GM23338 (cell line): ENCODE measurements at places on chromosomes 2 and 18.

DNA sequence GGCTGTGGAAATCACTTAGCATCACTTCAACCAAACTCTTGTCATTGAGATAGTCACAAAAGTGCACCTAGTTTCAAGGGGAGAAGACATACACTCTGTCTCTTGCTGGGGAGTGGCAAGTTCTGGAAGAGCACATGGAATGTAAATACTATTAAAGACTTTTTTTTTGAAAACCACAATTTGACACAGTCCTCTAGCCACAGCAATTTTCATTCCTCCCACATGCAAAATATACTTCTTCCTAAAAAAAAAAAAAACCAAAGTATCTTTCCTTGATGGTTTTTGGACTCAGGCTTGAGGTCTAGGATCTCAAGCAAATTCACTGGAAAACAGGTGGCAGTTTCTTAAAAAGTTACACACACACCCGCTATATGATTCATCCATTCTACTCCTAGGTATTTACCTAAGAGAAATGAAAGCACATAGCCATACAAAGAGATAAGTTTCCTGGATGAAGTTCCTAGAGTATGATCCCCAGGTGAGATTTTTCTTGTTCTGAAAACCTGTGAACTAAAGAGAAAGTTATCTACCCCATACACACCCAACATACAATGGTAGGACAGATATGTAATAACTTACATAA, 295.8 kb downstream of the SP3 start:
- DNase-seq = no peak

DNA sequence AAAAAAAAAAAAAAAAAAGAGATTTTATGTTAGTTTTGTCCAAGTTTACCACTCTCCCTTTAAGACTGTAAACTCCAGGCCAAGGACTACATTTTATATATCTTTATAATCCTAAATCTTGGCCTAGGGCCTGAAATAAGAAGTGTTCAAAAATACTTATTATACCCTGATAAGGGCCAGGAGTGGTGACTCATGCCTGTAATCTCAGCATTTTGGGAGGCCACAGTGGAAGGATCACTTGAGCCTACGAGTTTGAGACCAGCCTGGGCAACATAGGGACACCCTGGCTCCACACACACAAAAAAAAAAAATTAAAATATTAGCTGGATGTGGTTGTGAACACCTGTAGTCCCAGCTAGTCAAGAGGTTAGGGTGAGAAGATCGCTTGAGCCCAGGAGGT, 12.7 kb downstream of the TRIP12 start:
- no peak for DNase-seq

GRCh38 chr2:20852139-20852538, 29.2 kb upstream of the LDAH start:
- DNase-seq = no peak

GRCh38 chr18:23151414-23152099, 16.3 kb downstream of the CABLES1 start:
- DNase-seq = no peak

- no peak for DNase-seq
These were observed 117.7 kb upstream of the MCFD2 start for GRCh38 chr2:47033102-47033880.

DNA sequence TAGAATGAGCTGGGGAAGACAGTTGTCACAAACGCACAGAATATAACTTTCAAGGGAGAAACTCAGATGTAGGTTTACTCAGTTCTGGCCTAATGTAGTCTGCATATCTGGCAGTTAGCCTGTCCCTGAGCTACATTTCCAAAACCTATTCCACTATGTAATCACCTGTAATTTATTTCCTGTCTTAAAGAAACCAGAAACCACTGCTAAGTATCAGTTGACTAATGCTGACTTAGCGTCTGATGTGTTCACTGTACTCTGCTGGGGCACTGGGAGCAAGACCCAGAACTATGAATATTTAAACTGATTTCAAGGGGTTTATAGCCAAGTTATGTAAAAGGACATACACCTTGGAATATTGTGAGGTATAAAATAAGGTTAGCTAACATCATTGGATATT, 1995.2 kb upstream of the PIK3C3 start:
- DNase-seq = no peak

DNA sequence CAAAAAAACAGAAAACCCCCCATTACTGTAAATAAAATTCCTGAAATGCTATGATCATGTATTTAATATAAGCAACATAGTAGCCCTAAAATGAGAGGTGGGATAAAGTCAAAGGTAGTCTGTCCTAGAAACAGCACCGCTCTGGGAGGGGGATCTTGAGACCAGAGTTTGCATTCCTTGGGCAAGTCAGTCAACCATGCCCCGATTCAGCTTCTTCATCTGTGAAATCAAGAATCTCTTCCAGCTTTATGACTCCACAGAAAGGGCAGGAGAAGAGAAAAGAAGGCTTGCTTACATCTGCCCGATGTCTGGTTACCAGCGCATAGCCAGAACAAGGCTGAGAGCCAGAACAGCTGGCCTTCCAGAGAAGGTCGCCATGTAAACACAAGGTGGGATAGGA, 2.1 kb upstream of the FBLN7 start:
- DNase-seq = no peak

DNA sequence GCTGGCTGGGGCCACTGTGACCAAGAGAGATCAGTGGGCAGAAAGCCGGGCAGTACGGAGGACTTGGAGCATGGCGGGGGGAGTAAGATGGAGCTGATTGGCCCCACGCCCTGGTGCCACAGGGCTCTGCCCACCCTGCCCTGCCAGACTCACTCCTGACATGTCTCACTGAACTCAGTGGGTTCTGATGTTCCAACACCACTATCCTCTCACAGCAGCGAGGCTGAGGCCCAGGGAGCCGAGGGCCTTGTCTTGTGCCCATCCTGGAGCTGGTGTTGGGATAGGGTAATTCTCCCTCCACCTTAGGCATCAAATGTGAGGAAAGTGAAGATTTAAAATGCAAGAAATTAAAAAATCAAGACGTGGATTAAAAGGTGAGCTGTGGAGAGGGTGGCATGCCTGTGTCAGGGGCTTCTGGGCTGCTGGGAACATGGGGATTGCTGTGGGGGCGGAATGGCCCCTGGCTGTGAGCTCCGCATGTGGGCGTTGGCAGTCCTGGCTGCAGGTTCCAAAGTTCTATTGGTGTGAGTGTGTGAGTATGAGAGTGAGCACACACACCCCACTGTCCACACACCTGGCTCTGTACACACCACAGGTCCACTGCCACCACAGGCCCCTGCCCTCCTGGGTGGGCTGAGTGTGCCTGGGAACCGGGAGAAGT, 283.5 kb upstream of the HS6ST1 start:
- no peak for DNase-seq

GRCh38 chr18:70450426-70451253, 161.8 kb downstream of the SOCS6 start:
- DNase-seq = peak; percentile 41

DNA sequence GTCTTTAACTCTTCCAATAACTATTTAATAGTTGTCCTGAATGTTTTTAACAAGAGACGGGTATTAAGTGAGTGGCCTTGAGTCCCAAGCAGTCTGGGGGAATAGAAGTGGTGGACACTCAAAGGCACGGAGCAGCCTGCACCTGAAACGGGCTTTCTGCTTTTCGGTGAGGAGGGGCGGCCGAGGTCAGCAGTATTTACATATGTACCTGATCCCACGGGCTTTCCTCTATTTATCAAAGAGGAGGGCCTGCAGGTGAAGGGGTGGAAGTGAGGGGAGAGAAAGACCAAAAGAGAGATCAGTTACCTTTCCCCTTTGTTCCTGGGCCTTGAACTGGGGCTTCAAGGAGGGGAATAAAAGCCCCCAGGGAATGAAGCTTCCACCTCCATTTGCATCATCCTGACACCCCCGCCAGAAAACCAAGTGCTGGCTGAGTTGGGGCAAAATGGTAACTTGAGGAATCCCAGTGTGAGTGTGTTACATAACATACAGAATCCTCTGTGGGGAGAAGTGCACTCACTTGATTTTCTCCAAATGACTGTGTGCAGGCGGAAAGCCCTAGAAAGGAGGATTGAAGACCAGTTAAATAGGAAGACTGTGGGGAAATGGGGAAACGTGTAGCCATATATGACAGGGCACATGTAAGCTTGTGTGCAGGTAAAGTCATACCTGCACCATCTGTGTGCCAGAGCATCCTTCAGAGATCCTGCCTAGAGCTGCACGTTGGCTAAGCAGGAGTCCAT, 12.4 kb downstream of the POU3F3 start:
- DNase-seq = peak; percentile 62

DNA sequence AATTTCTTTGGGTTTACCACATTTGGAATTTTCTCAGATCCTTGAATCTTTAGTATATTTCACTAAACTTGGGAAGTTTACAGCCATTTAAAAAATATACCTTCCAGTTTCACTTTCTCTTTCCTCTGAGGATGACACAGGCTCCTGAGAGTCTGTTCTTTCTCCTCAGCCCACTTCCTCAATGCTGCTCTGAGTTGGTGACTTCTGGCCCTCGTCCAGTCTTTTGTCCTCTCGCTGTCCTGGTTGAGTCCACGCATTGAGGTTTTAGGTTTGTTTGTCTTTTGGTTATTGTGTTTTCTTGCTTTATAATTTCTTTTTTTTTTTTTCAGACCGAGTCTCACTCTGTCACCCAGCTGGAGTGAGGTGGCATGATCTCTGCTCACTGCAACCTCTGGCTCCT, 40.7 kb upstream of the GALR1 start:
- DNase-seq = no peak

GRCh38 chr2:36235882-36236281, 119.7 kb upstream of the CRIM1 start:
- no peak for DNase-seq

GRCh38 chr2:108936076-108936864, 52.8 kb downstream of the EDAR start:
- no peak for DNase-seq

DNA sequence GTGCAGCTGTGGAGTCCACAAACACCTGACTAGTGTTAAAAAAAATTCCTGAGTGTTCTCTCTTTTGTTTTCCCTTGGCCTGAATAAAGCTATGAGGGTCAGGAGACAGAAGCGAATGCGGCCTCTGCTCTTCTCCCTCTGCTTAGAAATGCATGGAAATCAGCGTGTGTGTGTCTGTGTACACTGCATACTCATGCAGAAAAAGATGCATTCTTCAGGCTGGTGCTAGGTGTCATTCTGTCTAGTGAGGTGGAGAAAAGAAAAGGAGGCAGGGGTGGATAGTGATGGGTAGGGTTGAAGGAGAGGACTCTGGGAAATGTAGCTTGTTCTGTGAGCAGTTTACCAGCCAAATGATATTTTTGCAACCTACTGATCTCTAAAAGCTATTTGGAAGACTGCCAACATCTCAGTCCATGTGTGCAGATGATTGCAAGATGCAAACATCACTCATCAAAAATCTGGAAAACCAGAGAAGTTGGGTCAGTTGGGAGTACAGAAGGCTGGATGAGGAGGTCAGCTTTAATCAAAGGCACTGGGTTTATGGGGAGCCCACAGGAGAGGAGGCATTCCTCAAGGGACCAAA, 177.7 kb downstream of the INSIG2 start:
- no peak for DNase-seq

DNA sequence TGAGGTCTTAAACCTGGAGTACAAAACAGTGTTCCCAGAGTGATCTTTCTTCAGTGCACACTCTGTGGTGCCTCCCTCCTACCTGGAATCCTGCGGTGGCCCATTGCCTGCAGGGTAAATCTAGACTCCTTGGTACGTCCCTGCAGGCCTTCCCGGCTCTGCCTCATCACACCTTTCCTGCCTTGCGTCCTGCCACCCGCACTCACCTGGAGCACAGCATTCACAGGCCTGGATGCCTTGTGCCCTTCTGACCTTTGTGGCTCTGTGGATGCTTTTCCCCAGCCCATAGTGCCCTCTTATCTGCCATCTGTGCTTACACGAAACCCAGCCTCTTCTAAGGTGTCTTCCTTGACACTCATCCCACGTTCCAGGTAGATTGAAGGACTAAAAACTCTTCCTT, 62.7 kb downstream of the PRKRA start:
- DNase-seq = no peak

DNA sequence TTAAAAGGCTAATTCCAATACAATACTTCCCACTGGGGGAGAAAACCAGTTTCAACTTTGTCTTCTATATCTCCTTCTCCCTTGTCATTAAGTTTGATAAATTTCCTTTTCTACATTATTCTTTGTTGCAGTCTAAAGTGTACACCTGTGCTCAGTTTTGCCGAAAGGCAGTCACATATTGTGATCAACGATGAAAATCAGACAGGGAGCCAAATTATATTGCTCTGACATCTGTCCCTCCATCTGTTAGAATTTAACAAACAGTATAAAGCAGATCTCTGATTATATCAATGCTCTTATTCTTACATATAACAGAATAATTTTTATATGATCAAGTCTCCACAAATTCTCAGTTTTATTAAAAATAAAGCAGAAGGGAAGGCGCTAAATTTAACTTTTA, 496.7 kb downstream of the NRXN1 start:
- DNase-seq = no peak
